ENCODE measurements at places on chromosomes 13 and 19.

GRCh38 chr19:1968279-1969175 lies 27.6 kb downstream of the CSNK1G2 start:
- DNase-seq, result no peak

- DNase-seq, result no peak
These were observed 159.9 kb downstream of the USP12 start for GRCh38 chr13:27011661-27012060.

GRCh38 chr13:29801737-29802305 lies 48.6 kb downstream of the UBL3 start:
- no peak for DNase-seq

DNA sequence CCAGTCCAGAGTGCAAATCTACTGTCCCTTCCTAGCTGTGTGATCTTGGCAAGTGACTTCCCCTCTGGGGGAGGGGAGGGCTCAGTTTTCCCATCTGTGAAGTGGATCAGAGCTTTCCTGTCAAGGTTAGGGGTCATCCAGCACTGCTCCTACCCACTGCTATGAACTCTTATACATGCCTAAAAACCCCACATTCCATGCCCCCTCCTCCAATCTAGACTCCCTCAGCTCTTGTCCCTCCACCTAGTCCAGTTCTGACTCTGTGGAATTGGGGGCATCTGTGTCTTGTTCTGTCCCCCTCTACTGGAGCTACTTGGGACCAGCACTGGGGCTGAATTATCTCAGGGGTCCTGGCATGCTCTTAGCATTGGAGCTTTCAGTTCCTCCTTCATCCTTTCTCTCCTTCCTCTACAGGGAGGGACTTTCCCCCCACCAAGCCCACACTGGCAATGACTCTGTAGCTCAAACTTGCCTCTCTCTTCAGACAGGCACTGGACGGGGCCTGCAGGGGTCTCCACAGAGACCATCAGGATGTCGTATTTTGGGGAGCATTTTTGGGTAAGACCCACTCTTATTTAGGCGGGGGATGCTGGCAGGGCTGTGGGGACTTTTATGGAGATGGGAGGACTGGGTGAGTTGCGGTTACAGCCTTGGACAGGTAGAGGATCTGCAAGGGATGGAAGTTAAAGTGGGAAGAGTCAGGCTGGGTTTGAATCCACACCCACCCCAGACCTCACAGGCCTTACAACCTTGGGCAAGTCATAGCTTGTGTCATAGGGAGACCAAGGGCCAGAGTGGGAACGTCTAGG lies 3.6 kb downstream of the FCHO1 start:
- no peak for DNase-seq

DNA sequence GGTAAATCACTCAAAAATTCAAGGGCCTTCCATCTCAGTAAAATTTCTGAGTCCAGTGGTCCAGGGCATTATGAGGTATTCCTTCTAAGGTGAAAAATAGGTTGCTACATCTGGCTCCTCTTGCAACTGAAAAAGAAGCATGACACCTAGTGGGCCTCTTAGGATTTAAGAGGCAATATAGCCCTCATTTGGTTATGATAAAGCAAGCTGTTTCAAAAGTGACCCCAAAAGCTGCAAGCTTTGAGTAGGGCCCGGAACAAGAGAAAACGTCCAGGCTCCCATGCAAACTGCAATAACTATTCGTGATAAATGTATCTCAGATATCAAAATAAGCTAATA lies 1910.2 kb upstream of the PRR20A start:
- DNase-seq, result no peak

DNA sequence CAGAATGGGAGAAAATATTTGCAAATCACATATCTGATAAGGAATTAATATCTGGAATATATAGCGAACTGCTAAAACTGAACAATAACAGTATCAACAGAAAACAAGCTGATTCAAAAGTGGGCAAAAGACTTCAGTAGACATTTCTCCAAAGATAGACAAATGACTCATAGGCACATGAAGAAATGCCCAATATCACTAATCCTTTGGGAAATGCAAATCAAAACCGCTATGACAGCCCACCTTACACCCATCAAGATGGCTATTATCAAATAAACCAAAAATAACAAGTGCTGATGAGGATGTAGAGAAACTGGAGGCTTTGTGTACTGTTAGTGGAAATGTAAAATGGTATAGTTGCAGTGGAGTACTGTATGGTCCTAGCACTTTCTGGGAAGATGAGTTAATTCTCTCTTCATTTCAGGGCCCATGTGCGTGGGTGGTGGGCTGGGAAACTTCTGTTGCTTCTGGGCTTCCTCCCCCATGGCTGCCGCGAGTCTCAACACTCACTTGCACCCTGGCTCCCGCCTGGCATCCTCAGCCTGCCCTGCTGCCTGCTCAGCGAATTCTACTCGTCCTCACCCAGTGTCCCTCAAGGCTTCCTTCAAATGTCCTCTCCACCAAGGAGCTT lies 12.4 kb upstream of the GJA3 start:
- no peak for DNase-seq

DNA sequence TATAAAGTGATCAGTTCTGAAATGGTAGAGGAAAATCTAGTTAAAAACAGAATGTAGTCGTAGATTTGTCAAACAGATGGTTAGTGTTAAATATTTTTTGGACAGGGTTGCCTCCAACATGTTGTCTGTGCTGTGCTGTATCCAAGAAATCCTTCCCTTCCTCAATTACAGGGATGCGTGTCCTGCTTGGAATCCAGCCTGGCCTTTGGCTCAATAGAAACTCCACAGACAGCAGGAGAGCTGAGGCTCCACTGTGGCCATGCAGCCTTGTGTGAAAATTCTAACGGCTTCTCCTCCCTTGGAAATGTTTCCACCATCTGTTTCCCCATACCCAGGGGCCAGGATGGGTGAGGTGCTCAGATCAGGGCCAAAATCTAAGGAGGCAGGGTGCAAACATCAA lies 67.7 kb upstream of the USP29 start:
- no peak for DNase-seq

DNA sequence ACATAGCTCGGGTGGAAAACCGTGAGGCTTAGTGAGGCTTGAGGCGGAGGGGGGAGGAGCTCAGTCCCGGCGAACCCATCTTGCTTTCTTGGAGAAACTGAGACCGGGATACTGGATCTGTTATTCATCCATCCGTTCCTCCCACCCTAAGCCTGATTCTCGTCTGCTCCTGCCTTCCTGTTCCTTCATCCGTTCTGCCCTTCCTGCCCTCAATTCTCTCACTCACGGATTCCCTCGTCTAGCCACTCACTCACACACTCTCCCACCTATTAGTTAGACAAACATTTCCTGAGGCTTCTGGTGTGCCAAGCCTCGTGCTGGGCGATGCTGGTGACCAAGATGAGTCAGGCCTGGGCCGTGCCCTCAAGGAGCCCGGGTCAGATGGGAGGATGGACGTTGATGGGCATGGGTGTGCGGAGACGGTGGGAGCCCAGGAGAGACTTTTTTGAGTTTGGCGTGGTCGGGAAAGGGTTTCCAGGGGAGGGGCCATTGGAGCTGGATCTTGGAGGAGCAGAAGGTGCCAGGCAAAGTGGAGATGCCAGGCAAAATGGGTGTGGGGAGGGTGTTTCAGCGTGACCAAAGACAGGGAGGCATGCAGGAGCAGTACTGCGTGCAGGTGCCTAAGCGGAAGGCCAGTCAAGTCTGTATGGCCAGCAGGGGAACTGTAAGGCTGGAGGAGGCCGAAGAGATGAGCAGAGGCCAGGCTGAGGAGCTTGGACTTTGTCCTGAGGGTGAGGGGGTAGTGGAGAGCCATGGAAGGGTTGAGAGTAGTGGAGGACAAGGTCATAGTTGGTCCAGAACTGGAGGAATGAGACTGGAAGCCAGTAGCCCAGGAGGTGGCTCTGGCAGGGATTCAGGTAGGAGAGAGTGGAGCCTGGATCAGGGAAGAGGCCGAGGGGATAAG lies 7.4 kb upstream of the CNFN start:
- no peak for DNase-seq

GRCh38 chr19:43812688-43813087 lies 10.4 kb upstream of the LYPD5 start:
- no peak for DNase-seq

DNA sequence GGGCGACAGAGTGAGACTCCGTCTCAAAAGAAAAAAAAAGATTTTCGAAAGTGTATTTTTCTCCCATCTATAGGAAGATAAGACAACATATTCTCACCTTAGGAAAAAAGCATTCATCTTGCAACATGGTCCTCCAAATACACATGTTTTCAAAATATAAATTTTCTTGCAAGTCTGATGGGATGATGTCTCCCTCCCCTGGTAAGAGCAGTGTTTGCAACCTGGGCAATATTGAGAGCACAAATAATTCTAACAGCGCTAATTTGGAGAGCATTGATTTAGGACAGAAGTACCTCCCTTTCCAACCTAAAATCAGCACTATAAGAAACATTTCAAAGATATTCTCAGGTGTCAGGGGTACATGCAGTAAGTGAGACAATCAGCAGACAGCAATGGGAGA lies 61.0 kb upstream of the SHISA2 start:
- no peak for DNase-seq

DNA sequence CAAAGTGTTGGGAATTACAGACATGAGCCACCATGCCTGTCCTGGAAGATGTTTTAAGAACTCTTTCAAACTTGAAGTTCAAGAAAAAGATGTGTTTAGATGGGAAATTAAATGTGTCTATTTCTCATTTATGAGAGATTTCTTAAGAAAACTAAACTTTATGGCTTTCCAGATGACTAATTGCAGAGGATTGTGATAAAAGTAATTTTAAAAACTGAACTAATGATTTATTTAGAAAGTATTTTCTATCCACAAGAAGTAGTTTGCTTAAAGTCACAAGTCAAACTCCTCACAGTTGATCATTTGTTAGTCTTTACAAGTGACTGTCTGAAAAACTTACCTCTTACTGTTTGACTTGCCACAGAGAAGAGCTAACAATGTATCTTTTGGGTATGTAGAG lies 89.6 kb upstream of the SPRY2 start:
- no peak for DNase-seq

GRCh38 chr13:61463024-61463423 lies 47.4 kb upstream of the PCDH20 start:
- DNase-seq, result no peak

DNA sequence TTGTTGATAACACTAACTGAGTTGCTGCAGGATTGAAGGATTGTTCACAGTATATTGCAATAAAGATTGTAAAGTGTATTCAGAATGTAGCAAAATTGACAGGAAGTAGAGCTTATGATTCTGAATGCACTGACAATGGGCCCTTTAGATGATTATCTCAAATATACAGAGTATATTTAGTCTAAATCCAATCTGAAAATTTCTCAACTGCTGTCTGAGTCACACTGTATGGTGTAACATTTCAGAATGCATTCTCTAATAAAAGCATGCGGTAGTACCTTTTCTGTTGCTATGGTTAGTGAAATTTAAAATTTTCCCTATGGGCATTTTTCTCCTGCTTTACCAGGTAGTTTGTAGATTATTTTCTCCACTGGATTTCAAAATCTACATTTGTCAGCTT lies 365.2 kb downstream of the PCDH17 start:
- no peak for DNase-seq

DNA sequence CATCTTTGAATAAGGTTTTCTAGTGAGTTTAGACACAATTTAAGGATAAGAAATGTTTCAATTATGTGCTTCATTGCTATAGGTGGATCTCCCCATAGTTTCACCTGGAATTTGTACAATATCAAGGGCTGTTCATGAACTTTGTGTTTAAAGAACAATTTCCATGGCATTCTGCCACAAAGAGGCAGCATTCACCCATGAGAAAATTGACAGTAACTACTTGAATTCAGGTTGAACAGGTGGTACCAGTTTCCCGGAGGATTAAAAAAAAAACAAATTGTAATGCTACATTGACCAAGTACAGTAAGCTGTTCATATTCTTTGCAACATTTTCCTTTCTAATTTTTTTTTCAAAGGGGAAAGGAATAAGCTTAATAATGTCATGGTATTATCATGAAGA lies 9.1 kb downstream of the SLITRK5 start:
- DNase-seq, result no peak

- DNase-seq, result no peak
These were observed 880 bp downstream of the SWSAP1 start for GRCh38 chr19:11375143-11375948.

- DNase-seq, result peak; percentile 20
These were observed 10.4 kb upstream of the GPR32 start for GRCh38 chr19:50759886-50760285.

DNA sequence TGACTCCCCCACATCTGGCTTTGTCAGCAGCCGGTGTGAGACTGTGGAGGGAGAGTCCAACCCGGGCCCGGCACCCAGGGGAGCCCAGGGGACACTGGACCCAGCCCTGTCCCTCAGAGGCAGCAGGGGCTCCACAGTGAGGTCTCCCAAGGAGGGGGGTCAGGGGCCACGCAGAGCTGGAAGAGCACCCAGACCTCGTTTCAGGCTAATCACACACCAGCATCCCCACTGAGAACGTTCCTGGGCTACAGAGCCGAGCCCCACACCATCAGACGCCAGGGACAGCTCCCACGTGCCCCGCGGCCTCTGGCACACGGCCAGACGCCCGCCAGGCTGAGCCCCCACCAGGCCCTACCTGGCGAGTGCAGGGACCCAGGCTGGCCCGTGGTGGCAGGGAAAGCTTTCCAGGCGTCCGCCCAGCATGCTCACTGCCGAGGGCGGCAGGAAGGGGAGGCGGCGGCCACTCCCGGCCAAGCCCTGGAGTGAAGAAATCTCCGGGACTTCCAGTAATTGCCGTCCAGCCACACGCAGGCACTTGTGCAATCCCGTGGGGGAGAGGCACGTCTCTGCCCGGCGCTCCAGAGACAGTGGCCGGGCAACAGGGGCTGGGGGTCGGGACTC lies 19.2 kb downstream of the SBNO2 start:
- peak; percentile 47 for DNase-seq

GRCh38 chr13:30577401-30577852 lies 40.3 kb upstream of the USPL1 start:
- peak; percentile 7 for DNase-seq

DNA sequence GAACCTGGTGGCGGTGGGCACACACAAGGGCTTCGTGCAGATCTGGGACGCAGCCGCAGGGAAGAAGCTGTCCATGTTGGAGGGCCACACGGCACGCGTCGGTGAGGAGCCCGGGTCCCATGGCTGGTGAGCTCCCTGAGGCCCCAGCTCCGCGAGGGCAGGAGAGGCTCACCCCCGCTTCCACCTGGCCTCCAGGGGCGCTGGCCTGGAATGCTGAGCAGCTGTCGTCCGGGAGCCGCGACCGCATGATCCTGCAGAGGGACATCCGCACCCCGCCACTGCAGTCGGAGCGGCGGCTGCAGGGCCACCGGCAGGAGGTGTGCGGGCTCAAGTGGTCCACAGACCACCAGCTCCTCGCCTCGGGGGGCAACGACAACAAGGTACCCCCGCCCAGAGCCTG lies 7.3 kb upstream of the TEKTIP1 start:
- no peak for DNase-seq

DNA sequence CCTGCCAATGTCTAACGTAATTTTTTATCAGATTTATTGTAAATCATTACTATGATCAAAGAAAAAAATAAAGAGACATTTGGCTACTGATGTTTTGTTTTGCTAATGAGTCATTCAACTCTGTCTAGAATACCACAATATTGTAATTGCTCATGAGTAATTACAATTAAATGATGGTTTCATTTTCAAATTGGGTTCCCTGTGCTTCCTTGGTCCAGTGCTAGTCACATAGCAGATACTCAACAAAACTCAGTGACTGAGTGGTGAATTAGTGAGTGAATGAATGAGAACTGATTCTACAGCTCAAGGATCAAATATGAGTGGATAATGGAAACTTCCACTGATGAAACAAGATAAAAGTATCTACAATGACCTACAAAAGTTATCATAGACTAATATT lies 304.7 kb downstream of the POU4F1 start:
- DNase-seq, result no peak

Measured in kidney capillary endothelial cell (primary cell).